Neural progenitor cell (in vitro differentiated cells): ENCODE measurements at places on chromosomes 11 and 22. TPM values are rescaled to one million over a fixed set of nuclear protein-coding genes. Genes with fewer than 3 reads are reported as not detected.

GRCh38 chr11:63814383-63814736 lies 1.1 kb downstream of the SPINDOC start:
- no peak for DNase-seq

GRCh38 chr22:39908737-39909136 lies 7.9 kb downstream of the GRAP2 start:
- no peak for DNase-seq

DNA sequence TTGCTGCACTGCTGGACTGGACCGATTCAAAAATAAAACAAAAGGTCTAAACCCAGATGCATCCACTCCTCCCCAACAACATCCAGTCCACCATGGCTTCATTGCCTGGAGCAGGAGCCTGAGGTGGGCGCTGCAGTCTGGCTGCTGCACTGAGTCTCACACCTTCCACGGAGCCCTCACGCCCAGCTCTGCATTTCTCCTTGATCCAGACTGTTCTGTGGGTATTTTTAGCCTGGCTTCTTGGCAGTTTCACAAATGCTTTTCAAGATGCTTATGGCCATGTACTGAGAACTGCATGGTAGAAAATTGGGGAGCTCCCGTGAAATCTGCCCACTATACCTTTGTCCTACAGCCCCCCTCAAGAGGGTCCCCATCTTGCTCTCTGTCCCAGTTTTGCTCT lies 53.3 kb upstream of the JAM3 start:
- DNase-seq: no peak

GRCh38 chr22:22595001-22595835 lies 36.2 kb upstream of the PRAME start:
- DNase-seq: no peak

GRCh38 chr22:48650323-48651035 lies 1177.2 kb downstream of the BRD1 start:
- DNase-seq: no peak

- no peak for DNase-seq
Observed at GRCh38 chr11:104200688-104201087, 36.7 kb upstream of the PDGFD start.

DNA sequence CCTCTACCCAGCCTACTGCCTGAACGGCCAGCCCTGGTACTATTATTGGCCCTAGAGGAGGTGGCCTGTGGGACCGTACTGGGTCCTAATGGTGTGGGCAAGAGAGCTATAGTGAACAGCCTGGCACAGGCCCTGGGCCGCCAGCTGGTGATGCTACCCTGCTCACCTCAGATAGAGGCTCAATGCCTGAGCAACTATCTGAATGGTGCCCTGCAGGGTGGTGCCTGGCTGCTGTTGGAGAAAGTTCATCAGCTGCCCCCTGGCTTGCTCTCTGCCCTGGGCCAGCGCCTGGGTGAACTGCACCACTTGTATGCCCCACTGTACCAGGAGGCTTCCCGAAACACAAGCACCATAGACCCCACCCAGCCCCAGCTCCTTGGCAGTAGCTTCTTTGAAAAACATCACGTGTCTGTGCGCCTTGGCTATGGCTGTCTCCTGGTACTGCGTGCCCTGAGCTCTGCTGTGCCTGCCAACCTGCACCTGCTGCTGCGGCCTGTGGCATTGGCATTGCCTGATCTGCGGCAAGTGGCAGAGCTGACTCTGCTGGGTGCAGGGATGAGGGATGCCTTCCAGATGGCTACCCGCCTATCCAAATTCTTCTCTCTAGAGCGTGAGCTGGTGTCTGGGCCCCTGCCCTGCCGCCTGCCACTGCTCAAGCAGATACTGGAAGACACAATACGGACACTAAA lies 49.0 kb downstream of the DNHD1 start:
- DNase-seq: no peak

GRCh38 chr22:49640366-49641095 lies 187.1 kb downstream of the BRD1 start:
- DNase-seq: no peak

DNA sequence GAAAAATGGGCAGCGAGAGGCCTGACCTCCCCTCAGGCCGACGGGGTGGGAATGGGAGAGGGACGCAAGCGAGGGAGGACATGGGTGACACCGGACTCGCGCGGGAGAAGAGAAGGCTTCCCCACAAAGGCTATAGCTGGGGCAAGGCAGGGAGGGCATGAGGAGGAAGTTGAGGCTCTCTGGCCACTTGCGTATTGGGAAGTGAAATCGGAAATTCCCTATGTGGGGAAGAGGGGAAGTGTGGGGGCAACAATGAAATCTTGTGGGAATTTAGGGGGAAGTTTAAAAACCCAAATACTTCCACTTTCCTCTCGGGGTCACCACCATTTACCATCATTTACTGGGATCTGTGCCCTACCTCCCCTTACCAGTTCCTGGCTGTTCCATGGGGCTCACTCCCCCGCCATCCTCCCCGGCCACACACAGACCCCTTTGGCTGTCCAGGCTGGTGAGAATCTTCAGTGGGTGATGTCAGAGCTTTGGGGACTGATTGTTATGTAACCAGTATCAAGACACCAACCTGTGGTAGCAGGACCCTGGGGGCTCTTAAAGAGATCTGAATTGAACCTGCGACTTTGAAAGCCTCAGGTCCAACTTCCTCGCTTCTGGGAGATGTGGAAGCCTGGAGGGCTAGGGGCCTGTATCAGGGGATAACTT lies 951 bp upstream of the EHD1 start:
- DNase-seq: no peak

DNA sequence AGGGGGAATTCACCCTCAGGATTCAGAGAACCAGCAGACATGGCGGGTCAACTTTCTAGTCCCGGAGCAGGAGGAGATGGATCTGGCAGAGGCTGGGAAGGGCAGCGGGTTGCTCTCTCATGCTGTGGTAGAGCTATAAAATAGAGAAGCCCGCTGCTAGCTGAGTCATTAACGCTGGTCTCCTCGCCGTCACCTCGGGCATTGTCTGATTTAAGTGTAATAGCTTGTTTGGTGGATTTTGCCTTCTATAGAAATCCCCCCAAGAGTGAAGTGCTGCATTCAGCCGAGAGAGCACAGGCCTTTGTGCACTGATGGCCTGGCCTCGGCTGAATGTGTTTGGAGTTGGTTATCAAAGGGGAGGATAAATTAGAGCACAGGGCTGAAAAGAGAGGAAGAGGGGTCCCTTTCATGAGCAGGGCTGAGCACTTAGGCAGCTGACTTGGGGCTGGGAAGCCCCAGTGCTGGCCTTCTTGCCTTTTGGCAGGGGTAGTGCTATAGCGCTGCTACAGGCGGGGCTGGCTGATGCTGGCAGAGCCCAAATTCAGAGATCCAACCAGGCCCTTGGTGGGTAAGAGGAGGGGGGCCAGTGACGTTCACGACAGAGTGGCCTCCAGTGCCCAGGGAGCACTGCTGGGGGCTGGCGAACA lies 161.1 kb upstream of the CADM1 start:
- DNase-seq: peak; percentile 82

- no peak for DNase-seq
Observed at GRCh38 chr22:46202897-46203600, 47.0 kb downstream of the CDPF1 start.

DNA sequence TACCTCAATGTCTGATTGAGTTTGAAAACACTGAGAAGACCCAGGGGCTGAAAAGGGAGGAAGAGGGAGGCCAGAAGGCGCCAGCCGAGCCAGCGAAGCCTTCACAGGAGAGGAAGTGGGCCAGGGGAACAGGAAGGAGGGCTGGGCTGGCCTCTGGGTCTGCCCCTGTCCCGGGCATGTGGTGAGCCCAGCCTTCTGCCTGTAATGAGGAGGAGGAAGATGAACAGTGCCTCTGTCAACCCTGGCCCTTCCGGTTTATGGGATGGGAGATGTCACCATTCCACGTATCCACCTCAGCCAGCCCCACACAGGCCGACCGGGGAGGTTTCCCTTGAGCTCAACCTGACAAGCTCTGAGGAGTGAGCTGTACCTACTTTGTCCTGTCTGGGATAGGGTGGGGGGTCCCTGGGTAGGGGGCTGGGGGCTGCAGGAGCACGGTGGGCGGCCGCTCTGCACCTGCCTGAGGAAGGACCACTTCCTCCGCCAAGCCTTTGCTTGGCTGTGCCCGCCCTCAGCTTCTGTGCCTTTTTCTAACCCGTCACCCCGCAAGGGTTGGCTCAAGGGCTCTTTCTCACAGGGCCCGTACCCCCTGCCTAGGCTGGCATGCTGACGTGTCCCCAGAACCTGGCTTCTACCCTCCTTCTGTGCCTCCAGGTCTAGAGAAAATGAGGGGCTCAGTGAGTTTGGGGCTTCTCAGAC lies 2.0 kb downstream of the PARVG start:
- no peak for DNase-seq

- DNase-seq: no peak
Observed at GRCh38 chr11:107041088-107041444, 22.8 kb upstream of the GUCY1A2 start.

DNA sequence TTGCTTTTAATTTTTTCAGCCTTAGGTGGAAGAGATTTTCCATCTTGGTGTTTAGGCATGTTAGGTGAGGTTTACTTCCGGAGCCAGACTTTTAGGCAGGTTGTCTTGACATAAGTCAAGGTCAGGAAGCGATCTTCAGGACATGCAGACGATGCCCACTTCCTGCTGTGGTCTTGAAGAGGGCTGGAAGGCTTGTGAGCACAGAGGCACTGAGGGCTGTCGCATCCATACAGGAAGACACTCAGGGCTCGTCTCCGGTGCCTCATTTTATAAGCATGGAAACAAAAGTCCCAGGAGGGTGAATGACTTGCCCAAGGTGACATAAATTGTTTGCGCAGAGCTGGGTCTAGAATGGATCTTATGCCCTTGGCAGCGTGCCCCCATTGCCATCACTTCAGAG lies 30.8 kb downstream of the MARK2 start:
- no peak for DNase-seq

- no peak for DNase-seq
Observed at GRCh38 chr11:20197881-20198280, 37.6 kb upstream of the DBX1 start.

GRCh38 chr11:74929431-74930363 lies 19.2 kb downstream of the XRRA1 start:
- DNase-seq: peak; percentile 94

GRCh38 chr11:102347462-102348370 lies 702 bp downstream of the BIRC2 start:
- DNase-seq: peak; percentile 27

- DNase-seq: no peak
Observed at GRCh38 chr11:44566952-44567875, 1.8 kb downstream of the CD82 start.

DNA sequence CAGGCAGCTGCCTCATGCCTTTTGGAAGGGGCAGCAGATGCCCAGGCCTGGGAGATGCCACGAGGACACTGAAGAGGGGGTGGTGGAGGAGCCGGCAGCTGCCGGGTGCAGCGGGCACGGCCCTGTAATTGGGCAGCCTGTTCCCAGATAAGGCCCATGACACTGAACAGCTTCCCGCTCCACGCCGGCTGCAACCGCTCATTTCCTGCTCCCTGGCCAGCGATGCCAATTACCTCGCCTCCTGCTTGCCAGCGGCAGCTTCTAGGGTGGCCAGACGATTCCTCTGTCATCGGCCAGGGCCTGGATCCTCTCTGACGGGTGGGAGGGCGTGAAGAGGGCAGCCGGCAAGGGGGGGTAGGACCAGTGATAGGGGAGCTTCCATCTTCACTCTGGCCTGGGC lies 22.8 kb downstream of the FLRT1 start:
- DNase-seq: no peak

DNA sequence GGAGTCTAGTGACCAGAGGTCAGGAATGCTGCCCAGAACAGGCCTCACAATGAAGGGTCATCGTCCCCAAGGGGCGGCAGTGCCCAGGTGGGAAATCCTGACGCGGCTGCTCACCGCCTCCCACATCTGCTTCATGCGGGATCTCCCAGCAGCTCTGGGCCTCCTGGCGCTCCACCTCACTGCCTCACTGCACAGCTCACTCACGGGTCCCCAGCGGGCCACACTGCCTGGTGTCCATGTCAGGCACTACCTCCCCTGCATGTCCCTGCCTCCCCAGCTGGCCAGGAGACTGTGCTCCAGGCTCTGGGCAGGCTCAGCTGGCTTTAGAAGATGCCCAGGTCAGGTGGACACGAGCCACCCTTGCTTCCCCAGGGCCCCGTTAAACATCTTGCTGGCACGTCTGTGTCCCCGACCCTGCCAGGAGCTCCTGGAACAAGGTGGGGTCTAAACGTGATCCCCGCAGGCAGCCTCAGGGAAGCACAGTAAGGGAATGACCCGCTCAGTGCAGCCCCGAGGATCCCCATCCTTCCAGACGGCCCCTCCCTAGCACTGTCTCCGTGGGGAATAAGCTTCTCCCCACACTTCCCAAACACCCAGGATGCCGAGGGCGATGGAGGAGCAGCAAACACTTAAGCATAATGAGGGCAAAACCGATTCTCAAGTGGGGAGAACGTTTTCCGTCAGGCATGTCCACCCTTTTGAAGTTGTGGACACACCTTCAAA lies 93.2 kb downstream of the TRMU start:
- DNase-seq: no peak

DNA sequence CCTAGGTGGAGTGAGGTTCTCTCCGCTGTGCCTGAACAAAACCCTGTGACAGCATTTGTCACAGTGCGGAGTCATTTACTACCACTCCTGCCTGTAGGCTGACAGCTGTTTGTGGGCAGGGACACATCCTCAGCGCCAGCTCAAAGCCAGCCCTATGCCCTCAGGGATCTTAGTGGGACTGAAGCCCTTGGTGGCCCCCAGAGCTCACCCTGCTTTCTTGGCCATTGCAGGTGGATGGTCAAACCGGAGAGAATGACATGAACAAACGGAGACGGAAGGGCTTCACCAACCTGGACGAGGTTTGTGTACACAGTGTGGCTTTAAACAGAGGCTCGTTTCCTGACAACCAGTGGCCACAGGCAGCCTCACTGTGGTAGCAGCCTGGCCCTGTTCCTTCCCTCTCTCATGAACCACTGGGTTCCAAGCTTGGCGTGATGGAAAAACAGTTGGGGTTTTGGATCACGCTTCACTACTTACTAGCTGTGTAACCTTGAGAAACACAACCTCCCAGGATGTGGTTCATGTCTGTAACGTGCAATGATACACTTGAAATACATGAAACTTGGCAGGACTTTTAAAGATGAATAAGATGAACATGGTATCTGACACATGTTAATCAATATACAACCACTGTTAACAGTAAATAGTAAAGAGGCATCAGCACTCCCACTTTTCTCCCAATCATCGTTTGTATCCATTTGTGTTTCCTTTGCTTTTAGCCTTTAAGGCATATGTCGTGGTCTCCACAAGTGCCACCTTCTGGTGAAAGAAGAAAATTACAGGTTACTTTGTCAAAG lies 125.8 kb downstream of the MICAL2 start:
- peak; percentile 60 for DNase-seq

- no peak for DNase-seq
Observed at GRCh38 chr11:24637520-24637919, 140.7 kb downstream of the LUZP2 start.

- no peak for DNase-seq
Observed at GRCh38 chr11:123161376-123162030, 33.5 kb downstream of the CLMP start.

DDI1 gene
- total RNA-seq: not detected in 2 replicates

CD3G gene
- not detected in 2 replicates for total RNA-seq

KCNE3 gene
- 1.2 and 1.3 TPM in 2 replicates for total RNA-seq

THAP12 gene
- 64.2 and 112 TPM in 2 replicates for total RNA-seq

KDELR3 gene
- 3.4 and 4.6 TPM in 2 replicates for total RNA-seq

GNAZ gene
- 16.5 and 31.3 TPM in 2 replicates for total RNA-seq

DUSP8 gene
- total RNA-seq: 0.09 and 0.28 TPM in 2 replicates

KIF18A gene
- total RNA-seq: 59.8 and 84.5 TPM in 2 replicates

PATE1 gene
- not detected in 2 replicates for total RNA-seq

SAA1 gene
- not detected in 2 replicates for total RNA-seq

DDX25 gene
- 8.9 and 12.4 TPM in 2 replicates for total RNA-seq

SERPING1 gene
- total RNA-seq: 46.0 and 68.1 TPM in 2 replicates

WEE1 gene
- total RNA-seq: 123 and 156 TPM in 2 replicates

NAALAD2 gene
- total RNA-seq: 24.6 and 67.1 TPM in 2 replicates

OR8D4 gene
- total RNA-seq: not detected in 2 replicates
